ENCODE measurements at places on chromosomes 11 and 22. TPM values are rescaled to one million over a fixed set of nuclear protein-coding genes. Genes with fewer than 3 reads are reported as not detected.

DMC1 gene
- 5.1 TPM for polyA plus RNA-seq

MYOD1 gene
- not detected for polyA plus RNA-seq

- no peak for DNase-seq
These were observed 167.0 kb upstream of the RASSF10 start for GRCh38 chr11:12841946-12842630.

GRCh38 chr11:43979571-43980219 is 37.3 kb downstream of the C11orf96 start:
- no peak for DNase-seq

DNA sequence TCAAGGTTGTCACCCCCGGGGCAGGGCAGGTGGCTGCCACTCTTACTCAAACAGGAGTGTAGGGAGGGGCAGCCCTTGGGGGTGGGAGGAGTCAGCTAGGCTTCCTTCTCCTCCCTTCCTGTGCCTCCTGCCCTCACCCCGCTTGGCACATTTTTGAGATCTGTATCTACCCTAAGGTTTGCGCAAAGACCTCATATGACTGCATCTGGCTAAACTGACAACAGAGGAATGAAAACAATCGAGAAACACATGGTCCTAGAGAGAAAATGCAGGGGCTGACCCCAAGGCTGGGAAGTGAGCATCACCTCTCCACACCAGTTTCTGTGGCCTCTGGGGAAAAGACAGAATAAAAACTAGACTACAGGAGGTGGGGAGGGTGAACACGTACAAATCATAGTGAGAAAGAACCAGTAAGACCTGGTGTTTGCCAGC is 28.1 kb downstream of the IGSF9B start:
- no peak for DNase-seq

DNA sequence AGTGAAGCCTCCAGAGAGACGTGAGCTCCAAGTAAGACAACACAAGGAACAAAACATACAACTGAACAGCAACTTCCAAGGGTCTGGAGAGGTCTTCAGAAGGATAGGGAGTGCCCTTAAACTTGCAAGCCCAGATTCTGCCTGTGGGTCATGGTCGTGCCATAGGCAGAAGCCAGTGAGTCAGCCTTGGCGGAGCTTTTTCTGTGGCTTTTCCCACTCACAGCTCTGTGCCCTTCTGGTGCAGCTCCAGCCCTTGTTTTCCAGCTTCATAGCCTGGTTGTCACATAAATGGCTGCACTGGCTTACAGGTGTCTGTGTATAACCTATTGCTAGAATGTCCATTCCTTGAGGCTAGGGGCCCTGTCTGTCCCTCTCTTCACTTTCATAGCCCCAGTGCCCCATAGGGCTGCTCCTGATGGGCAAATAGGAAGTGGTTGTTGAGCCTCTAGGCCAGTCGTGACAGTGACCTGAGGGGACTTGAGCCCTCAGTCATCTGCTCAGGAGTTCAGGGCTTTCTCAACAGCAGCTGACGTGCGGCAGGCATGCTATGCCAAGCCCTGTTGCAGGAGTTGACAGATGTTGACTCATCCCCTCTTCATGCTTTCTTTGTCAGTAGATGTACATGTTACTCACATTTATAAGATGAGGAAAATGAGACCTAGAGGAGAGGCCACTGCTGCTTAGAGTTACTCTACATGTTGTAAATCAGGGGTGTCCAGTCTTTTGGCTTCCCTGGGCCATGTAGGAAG is 7.4 kb downstream of the MED15 start:
- DNase-seq, result no peak

DNA sequence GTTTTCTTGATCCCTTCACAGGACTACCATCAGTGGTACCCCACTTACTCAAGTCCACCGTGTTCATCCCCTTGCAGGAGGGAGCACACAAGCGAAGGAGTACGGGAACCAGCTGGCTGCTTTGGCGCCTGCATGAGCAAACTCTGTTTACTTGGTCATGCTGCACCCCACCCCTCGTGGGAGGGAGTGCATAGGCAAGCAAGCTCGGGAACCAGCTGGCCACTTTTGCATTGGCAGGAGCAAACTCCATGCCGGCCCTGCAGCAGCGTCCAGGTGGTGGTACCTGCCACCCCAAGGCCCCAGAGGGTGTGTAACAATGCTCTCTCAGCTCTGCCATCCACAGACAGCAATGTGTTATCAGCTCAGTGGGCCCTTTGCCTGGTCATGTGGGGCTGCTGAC is 737.8 kb downstream of the FAM181B start:
- no peak for DNase-seq

GRCh38 chr22:50473855-50474671 is 772 bp downstream of the SBF1 start:
- DNase-seq, result no peak
